ENCODE measurements at places on chromosomes 11 and 22. TPM values are rescaled to one million over a fixed set of nuclear protein-coding genes. Genes with fewer than 3 reads are reported as not detected.

DNA sequence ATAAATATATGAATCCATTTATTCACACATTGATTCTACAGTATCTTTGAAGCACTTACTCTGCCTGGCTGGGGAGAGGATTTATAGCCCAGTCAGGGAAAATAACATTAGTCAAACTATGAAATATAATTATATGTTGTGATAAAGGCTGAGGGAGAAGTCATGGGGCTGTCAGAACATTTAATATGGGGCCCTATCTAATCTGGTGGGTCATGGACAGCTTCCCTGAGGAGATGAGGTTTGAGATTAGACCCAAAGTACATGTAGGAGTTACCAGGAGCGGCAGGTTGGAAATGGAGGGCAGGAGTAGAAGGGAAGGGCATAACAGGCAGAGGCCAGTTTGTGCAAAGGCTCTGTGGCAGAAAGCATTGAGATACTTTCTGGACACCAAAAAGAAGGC lies 86.2 kb downstream of the DEPDC5 start:
- DNase-seq: no peak
- no peaks in the 10 kb centered on the region for H3K36me3 ChIP-seq
- H3K4me3 ChIP-seq: no peak overlapping the region

GRCh38 chr11:119683783-119684182 lies 45.2 kb downstream of the NECTIN1 start:
- H3K27me3 ChIP-seq: no peaks in the 10 kb centered on the region
- no peaks in the 10 kb centered on the region for H3K36me3 ChIP-seq
- H3K27ac ChIP-seq: peak overlapping the region; percentile 78

Gene FUT4
- 13.9 TPM for total RNA-seq

DNA sequence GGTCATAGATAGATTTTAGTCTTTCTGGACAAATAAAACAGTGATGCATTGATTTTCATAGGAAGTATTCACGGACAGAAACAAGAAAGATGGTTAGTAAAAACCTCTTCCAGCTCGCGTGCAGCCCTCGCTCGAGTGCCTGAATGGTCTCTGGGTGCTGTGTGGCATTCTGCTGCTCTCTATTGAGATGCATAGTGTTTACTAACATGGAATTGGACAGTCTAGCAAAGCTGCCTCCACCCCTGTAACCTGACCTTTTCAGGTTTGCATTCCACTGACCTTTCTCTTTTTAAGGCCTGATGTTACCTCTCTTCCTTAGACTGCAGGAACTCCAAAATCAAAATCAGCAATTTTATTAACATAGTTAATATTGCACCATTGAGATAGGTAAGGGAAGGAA lies 643.4 kb downstream of the JRKL start:
- H3K4me3 ChIP-seq: no peak overlapping the region
- no peaks in the 10 kb centered on the region for H3K4me1 ChIP-seq
- no peaks in the 10 kb centered on the region for H3K36me3 ChIP-seq
- no peaks in the 10 kb centered on the region for H3K27me3 ChIP-seq
- no peak for DNase-seq

GRCh38 chr11:87438416-87438815 lies 400.7 kb downstream of the TMEM135 start:
- no peaks in the 10 kb centered on the region for H3K27me3 ChIP-seq
- DNase-seq: no peak
- H3K36me3 ChIP-seq: no peaks in the 10 kb centered on the region
- no peak overlapping the region for H3K27ac ChIP-seq

Gene OR51E1
- total RNA-seq: 1.2 TPM

Gene DKK3
- total RNA-seq: 71.3 TPM

- H3K4me3 ChIP-seq: peak overlapping the region; percentile 66
- H3K36me3 ChIP-seq: no peaks in the 10 kb centered on the region
- H3K4me1 ChIP-seq: no peaks in the 10 kb centered on the region
- peak overlapping the region; percentile 58 for H3K27ac ChIP-seq
- no peaks in the 10 kb centered on the region for H3K27me3 ChIP-seq
These were observed 405 bp downstream of the SFI1 start for GRCh38 chr22:31496735-31497146.
